Cerebellum (tissue), 4 donors: ENCODE measurements at places on chromosomes 1 and 21.

GRCh38 chr1:53145942-53146708 is 3.7 kb upstream of the SLC1A7 start:
- DNase-seq = no peak

GRCh38 chr1:24659993-24660665 is 17.0 kb downstream of the SRRM1 start:
- no peak for DNase-seq

- DNase-seq = no peak
Observed at GRCh38 chr21:42160111-42160721, 58.7 kb upstream of the ABCG1 start.

GRCh38 chr1:203316626-203317093 is 11.3 kb downstream of the BTG2 start:
- DNase-seq = no peak

DNA sequence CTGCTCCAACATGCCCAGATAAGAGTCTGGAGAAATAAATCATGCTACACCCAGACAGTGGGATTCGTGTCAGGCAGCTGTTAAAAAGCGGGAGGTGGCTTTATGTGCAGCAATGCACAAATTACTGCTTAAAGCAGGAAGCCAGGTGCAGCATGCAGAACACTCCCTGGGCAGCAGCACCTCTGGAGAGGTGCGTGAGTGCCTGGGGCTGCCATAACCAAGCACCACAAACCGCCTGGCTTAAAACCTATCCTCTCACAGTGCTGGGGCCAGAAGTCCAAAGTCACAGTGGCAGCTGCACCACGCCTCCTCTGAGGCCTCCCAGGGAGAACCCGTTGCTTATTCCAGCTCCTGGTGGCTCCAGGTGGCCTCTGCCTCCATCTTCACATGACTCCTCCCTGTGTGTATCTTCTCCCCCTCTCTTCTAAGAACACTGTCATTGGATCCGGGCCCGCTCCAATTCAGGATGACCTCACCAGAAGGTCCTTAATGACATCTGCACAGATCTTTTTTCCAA is 115.6 kb downstream of the SIK1 start:
- DNase-seq = no peak

DNA sequence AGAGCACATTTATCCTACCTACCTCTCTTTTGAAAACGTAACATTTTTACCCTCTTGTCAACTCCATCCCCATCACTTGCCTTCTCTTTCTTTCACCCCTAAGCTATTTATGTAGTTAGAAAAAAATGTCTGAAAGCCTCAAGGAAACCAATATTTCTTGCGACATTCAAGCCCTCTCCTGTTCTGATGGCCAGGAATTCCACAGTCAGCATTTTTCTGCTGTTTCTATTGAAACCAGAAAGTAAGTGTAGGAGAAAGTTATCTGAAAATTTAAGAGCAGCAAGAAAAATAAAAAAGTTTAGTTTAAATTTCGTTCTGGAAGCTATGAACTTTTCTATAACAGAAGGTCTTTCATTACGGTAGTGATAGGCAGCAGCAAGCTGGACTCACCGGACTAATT is 247.6 kb upstream of the PBX1 start:
- DNase-seq = no peak

GRCh38 chr1:231801042-231801585 is 174.5 kb downstream of the DISC1 start:
- no peak for DNase-seq

DNA sequence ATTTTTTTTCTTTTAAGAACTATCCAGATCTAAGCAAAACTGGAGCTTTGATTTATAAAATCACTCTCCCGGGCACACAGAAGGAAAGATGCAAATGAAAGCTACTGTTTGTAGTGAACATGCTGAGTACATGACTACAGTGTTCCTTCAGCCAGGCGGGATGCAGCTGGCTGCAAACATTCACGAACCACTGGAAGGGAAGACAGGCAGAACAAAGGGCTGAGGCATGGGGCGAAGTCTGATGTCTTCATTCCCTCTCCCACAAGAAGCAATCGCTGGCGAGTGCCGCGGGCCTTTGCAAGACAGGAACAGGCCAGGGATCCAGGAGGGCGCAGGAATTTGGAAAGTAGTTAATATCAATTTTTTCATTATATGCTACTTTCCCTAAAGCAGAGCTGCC is 257.9 kb upstream of the AJAP1 start:
- no peak for DNase-seq

- no peak for DNase-seq
Observed at GRCh38 chr1:52659851-52660596, 27.1 kb downstream of the SHISAL2A start.

DNA sequence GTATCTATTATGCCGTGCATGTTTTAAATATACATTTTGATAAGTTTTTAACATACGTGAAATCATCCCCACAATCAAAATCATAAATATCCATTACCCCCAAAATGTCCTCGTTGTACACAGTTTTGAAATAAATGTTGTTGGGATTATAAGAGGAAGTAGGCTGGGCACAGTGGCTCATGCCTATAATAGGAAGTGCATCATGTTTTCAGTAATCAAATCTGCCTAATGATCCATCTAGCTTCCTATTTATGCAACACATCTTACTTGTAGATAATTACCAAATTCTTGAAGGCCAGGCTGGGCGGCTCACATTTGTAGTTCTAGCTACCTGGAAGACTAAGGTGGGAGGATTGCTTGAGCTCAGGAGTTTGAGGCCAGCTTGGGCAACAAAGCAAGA is 15.0 kb upstream of the IFNGR2 start:
- no peak for DNase-seq

DNA sequence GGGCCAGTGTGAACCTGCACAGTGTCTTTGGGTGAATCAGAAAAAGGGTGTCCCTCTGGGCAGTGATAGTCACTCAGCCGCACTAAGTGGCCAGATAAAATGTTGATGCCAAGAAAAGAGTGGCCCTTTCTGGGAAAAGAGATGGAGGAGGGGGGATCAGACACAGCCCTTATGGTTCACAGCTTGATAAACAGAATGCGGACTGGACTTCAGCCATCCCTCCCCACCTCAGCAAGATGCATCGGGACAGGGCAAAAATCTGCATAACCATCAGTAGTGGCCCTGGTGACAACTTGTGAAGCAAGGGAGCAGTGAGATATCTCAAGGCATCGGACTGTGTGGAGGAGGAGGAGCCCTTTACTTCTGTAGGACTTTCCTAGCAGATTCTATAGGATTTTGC is 353.8 kb upstream of the PLXNA2 start:
- peak; percentile 35 for DNase-seq

DNA sequence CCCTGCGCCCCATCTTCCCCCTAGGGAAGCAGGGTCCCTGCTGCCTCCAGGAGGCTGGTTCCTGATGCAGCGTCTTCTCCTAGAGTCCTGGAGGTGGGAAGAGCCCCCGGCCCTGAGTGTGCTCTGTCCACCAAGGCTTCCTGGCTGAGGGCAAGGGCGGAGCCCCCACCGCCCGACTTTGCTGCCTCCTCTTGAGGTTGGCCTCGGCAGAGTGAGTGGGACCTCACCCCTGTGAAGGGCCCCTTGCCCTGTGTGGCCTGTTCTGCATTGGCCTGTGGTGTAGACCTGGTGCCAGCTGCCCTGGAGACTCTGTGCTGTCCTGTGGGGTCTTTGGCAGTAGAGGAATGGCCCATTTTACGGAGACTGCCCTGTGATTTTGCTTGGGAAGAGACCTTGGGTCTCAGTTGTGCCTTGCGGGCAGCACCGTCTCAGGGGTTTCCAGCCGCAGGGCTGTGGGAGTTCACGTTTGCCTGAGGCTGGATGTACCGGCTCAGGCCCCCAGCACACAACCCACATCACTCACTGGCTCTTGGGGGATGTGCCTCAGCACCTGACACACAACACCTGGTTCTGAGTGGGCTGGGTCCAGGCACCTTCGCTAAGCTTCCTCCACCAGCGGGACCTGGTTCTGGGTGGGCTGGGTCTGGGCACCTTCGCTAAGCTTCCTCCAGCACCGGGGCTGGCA is 73.6 kb downstream of the SKI start:
- no peak for DNase-seq

GRCh38 chr1:24955161-24955560 is 25.1 kb upstream of the RUNX3 start:
- no peak for DNase-seq

DNA sequence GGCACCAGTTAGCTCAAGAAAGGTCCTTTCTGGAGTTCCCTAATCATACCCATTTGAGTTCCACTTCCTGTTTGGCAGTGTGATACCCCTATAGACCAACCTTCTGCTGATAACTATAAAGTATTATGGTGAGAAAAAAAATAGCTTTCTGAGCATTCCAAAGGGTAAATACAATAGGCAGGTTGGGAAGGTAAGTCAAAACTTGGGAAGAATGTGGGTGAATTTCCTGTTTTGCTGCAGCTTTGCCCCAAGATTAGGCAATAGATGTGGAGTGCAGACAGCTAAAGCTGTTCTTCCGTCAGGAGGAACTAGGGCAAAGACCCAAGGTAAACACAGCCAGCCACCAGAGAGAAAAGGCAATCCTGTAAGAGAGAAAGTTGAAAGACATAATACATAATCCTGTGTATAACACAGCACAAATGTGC is 49.9 kb upstream of the GUCA2A start:
- DNase-seq = no peak

DNA sequence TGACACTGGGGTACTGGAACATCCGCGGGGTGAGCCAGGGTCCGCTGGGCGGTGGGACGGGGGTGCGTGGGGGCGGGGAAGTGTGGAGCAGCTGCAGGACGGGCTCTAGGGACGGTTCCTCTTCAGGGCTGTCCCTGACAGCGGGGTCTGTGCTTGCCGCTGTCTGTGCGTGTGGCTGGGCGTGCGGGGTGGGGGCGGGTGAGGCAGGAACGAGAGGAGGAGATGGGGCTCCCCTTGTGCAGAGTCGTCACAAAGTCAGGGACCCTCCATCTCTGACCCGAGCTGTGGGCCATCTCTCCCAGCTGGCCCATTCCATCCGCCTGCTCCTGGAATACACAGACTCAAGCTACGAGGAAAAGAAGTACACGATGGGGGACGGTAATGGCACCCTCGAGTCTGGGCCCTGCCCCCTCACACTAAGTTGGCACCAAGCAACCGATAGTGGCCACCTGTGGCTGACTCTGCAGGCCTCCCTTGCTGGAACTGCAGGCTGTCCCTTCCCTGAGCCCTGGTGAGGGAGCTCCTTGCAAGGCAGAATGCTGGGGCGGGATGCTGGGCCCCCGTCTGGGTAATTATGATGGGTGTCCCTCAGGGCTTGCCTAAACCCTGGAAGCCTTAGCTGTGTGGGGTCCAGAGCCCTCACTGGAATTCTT is 392 bp downstream of the GSTM2 start:
- no peak for DNase-seq

DNA sequence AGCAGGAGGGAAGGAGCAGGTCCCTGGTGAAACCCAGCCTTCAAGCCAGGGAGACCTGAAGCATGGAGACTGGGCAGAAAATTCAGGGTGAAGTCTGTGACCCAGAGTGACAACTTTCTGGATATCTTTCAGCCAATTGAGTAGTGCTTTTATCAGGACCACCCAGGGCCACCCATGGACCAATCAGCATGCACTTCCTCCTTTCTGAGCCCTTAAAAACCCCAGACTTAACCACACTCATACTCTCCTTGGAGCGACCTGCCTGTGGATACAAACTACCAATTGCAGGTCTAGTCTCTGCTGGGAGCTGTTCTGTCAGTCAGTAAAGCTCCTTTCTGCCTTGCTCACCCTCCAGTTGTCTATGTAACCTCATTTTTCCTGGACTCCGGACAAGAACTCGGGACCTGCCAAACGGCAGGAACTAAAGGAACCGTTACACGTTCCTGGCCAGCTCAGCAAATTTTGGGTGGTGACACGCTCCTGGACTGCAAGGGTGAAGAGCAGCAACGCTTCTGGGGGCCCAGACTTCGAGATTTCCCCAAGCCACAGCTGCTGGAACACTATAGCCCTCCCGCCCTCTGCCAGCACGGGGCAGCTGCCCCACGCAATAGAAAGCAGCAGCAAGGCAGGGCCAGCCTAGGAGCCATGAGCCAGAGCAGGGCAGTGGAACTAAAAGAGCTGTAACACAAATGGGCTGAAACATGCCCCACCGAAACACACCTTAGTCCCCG is 1183.4 kb downstream of the AMY1C start:
- no peak for DNase-seq

DNA sequence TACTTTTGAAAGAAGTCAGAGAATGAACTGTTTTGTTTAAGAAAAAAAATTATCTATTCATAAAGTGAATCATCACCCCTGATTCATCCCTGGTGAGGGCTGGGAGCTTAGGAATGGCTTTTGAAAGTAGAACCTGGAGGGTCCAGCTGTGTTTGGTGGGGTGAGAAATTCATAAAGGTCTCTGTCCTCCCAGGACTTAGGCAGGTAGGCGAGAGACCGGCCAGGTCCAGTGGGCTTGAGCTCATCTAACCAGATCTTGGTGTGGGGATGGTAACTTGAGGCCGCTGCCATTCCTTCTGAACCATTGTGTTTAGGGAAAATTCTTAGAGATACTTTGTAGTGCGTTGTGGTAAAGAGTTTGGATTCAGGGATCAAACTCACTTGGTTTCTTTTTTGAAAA is 156.8 kb upstream of the TNR start:
- no peak for DNase-seq

DNA sequence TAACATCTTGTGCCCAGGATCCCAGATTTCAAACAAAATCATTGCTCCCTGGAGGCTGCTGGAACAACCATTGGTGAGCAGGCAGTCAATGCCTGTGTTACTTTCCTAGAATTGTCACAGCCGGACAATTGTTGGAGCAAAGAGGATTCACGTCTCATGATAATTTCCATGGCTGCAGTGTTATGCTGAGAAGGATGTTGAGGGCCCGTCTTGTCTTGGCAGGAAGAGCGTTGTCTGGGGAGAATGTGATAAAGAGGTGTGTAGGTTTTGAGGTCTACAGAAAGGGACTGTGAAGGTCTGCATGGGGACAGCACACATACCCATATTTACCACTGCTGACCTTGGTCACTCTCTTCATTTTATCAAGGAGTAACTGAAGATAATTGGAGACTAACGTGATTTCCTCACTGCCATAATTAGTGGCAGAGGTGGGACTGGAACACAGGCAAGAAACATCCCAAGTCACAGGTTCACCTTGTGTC is 6.3 kb downstream of the MECR start:
- no peak for DNase-seq

GRCh38 chr1:228794173-228794572 is 58.9 kb downstream of the RHOU start:
- DNase-seq = no peak

GRCh38 chr1:27117733-27118439 is 37.0 kb downstream of the SLC9A1 start:
- DNase-seq = peak; percentile 84

- DNase-seq = no peak
Observed at GRCh38 chr1:6738987-6739676, 37.5 kb upstream of the DNAJC11 start.

GRCh38 chr1:33277488-33278084 is 21.3 kb downstream of the ZNF362 start:
- no peak for DNase-seq

DNA sequence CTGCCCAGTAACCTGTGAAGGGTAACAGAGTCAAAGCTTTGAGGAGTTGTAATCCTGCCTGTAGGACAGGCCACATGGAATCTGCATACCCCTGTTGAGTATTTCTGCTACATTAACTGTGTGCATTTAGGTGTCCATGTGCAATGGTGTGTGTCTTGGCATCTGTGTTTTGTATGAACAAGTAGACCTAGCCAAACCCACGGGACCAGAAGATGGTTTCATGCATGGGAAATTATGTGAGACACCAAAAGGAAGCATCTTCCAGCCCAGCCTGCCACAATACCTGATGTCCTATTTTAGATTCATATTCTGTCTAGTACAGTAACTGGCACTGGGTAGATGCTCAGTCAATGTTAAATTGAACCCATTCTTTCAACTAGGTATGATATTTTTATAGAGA is 70.8 kb upstream of the KCND3 start:
- no peak for DNase-seq
